Spinal cord (tissue), 10 donors: ENCODE measurements at places on chromosomes 1 and 21.
A peak's percentile ranks its signal among the peaks of the same experiment; 100 is the strongest.

GRCh38 chr21:34833465-34833864, 164.7 kb downstream of the CLIC6 start:
- DNase-seq: no peak

GRCh38 chr1:86381223-86381622, 14.9 kb downstream of the ODF2L start:
- DNase-seq: no peak

DNA sequence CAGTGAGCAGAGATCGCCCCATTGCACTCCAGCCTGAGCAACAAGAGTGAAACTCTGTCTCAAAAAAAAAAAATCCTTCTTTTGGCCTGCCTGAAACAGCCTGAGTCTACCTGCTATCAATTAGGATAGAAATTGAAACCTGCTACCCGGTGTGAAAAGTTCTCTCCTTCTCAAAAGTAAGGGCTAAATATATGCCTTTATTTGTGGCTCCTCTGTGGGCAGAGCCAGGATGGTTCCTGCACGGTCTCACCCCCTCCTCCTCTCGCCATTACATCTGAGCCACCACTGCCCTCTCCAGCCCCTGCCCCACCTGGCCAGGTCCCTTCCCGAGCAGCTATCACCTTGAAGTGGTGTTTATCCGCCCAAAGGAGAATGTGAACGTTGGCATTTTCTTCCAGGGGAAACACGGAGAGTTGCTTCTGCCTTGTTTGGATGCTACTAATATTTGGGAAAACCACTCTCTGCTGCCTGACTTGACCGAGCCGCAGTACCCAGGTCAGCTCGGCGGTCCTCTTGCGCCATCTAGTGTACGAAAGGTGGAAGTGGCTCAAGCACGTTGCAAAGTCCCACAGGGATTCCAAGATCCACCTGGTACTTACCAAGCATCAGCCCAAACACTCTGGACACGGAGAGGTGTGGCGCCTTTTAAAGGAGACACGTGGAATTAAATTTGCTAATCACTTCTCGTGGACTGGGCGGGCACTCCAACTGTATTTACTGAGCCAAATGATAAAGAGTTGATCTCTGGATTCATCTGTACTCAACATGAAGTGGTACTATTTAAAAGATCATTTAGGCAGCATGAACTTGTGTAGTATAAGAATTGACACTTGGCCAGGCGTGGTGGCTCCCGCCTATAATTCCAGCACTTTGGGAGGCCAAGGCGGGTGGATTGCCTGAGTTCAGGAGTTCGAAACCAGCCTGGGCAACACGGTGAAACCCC, 31.9 kb downstream of the SETD4 start:
- peak; percentile 95 for DNase-seq

DNA sequence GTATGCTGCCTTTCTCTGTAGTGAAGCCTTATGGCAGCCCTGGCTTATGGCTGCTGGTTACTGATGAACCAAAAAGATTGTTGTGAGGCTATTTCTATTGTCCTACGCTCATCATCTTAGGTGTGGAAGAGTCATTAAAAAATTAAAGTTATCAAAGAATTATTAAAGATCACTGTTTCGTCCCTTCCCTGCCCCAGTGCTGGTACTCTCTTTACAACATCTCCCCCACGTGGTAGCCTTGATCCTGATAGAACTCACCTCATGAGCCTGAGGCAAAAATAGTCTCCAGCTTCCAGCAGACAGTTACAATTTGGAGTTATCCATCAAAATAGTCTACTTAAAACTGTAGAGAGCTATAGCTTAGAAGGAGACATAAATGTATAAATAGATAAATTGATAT, 201.5 kb downstream of the S1PR1 start:
- no peak for DNase-seq

GRCh38 chr1:198876371-198876871, 237.6 kb downstream of the PTPRC start:
- DNase-seq: peak; percentile 47

GRCh38 chr1:12244078-12244477, 14.2 kb downstream of the VPS13D start:
- no peak for DNase-seq

DNA sequence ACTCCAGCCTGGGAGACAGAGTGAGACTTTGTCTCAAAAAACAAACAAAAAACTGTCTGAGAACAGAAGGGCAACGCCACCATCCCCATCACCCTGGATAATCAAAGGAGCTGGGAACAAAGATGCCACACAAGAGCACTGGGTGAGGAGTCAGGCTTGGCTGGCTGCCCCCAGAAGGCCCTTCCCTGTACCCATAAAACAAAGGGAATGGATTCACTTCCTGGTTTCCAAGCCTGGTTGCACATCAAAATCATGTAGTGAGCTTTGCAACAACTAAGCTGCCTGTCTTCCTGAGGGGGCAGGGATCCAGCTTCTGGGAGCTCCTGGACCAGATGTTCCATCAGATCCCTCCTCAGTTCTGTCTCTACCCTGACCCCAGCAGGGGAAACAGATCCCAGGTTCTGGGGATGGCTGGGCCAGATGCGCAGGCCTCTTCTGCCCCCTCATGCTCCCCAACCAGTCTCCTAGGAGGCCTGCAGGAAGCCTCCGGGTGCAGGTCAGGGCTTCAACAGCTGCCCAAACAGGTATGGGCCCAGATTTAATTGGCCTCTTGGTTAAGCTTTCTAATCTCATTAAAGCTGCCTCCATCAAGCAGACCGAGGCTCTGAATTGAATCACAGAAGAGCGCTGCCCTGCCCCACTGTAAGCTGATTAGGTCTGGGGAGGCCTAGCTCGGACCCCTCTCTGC, 97.8 kb downstream of the MRPL37 start:
- DNase-seq: no peak

GRCh38 chr1:42576935-42577334, 81.3 kb upstream of the PPIH start:
- no peak for DNase-seq

GRCh38 chr1:37137601-37138000, 103.3 kb upstream of the GRIK3 start:
- no peak for DNase-seq

GRCh38 chr1:156703741-156704140, 1.6 kb downstream of the CRABP2 start:
- no peak for DNase-seq

DNA sequence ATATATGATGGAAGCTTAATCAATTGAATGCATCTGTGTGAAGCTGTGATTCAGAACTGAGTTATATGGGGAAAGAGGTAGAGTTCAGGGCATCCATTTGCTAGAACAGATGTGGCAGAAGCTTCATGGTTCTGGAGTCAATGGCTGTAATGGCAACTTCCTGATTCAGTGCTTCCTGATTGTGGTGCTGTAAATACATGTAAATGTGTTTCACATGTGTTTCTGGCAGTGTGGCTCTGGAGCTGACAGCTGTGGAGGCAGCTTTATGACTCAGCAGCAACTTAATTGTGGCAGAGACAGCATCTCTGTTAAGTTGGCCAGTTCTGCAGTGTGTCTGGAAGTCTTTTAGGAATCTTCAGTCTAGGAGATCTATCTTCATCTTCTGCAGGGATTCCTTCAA, 226.6 kb upstream of the ZRANB2 start:
- peak; percentile 32 for DNase-seq

- no peak for DNase-seq
These were observed 149.7 kb upstream of the JUN start for GRCh38 chr1:58933599-58933926.

DNA sequence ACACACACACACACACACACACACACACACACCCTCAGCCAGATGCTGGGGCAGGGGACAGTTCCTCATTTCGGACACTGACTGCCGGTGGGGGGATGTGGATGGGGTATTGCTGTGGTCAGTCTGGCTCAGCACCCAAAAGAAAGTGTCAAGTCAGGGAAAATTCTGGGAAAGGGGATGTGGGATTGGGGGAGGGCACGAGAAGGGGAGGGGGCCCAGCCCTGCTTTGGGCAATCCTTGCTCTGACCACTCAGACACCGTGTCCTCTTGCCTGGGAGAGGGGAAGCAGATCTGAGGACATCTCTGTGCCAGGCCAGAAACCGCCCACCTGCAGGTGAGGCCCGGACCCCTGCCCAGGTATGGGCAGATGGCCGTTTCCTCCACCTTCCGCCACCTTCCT, at the start of gene C1QC:
TSS of gene C1QC (plus strand) at position 253 of the 400 bp plus-strand sequence. CDS start 391 bp downstream, outside the sequence.
- no peak for DNase-seq

DNA sequence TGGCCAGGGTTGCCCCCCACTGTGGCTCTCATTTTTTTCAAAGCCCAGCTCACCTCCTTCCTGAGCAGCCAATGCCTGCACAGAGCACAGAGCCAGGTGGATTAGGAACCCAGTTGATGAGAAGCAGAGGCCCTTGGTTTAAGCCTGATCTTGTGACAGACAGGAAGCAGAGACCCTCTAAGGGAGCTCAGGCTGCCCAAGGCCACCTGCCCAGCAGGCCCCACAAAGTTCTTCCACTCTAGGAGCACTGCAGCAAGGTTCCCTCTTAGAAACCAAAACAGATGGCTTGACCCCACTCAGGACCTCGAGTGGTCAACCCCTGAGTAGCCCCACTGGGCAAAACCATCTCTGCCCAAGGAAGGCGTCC, 25.5 kb upstream of the PRSS38 start:
- DNase-seq: no peak

GRCh38 chr1:197356723-197357533, 88.9 kb downstream of the CRB1 start:
- DNase-seq: no peak

GRCh38 chr1:23999156-23999671, 19.1 kb upstream of the SRSF10 start:
- no peak for DNase-seq

GRCh38 chr1:223716302-223716862, 4.0 kb downstream of the CAPN2 start:
- no peak for DNase-seq
